Activated naive CD8-positive, alpha-beta T cell treated with anti-CD3 and anti-CD28 coated beads for 36 hours (primary cell): ENCODE measurements at places on chromosomes 13 and 19. TPM values are rescaled to one million over a fixed set of nuclear protein-coding genes. Genes with fewer than 3 reads are reported as not detected.

KLK13 gene
- not detected for total RNA-seq

FAM124A gene
- total RNA-seq: 0.21 TPM

RNF17 gene
- not detected for total RNA-seq

DNA sequence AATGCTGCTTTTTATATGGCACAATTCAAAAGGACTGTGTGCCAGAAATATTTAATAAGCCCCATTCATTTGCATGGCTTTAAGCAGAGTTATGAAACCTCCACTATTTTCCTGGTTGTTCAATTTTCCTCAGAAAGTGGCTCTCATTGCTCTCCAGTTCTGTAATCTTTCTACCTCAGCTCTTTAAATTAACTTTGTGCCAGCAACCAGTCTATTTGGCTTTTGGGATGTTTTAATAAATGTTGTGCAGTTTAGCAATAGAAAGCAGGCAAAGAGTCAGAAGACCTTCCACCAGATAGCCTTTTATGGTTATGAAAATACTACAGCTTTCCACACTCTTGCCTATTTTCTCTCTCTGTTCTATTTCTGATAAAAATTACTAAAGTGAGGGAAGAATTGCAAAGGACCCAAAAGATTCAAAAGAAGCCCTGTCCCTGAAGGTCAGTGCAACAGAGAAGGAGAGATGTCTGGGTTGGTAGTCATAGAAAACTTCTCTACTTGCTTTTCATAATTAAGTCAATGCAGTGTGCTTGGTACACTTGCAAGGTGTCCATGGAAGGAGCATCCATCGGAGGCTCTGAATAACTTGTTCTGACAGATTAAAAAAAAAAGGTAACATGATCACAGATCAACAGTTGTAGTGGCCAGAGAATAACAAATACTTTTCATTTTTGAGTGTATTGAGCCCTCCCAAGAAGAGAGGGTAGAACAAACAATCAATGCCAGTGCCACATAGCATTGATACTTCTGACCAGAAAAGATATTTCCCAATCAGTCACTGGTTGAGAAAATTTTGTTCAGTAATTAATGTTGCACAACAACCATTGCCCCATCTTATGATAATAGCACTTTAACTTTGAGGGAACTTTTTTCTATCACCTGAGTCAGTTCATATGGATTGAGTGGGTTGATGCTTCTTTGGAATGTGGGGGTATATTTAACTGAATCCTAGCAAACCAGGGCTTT is 48.4 kb upstream of the SPRY2 start:
- H3K4me3 ChIP-seq: no peak overlapping the region
- no peak overlapping the region for H3K27ac ChIP-seq
- no peaks in the 10 kb centered on the region for H3K36me3 ChIP-seq
- no peaks in the 10 kb centered on the region for H3K27me3 ChIP-seq
- DNase-seq: no peak

- H3K27ac ChIP-seq: no peak overlapping the region
- H3K27me3 ChIP-seq: peaks cover 68% of the 10 kb centered on the region
- no peak overlapping the region for H3K4me3 ChIP-seq
- H3K36me3 ChIP-seq: no peaks in the 10 kb centered on the region
- peak; percentile 67 for DNase-seq
- H3K4me1 ChIP-seq: peaks cover 15% of the 10 kb centered on the region
Observed at GRCh38 chr19:1747285-1748114, 5.8 kb upstream of the ONECUT3 start.

GRCh38 chr19:56917529-56917928 is 77.0 kb upstream of the PEG3 start:
- H3K4me1 ChIP-seq: no peaks in the 10 kb centered on the region
- DNase-seq: no peak
- H3K36me3 ChIP-seq: peaks cover 2% of the 10 kb centered on the region
- no peak overlapping the region for H3K4me3 ChIP-seq
- no peak overlapping the region for H3K27ac ChIP-seq

DNA sequence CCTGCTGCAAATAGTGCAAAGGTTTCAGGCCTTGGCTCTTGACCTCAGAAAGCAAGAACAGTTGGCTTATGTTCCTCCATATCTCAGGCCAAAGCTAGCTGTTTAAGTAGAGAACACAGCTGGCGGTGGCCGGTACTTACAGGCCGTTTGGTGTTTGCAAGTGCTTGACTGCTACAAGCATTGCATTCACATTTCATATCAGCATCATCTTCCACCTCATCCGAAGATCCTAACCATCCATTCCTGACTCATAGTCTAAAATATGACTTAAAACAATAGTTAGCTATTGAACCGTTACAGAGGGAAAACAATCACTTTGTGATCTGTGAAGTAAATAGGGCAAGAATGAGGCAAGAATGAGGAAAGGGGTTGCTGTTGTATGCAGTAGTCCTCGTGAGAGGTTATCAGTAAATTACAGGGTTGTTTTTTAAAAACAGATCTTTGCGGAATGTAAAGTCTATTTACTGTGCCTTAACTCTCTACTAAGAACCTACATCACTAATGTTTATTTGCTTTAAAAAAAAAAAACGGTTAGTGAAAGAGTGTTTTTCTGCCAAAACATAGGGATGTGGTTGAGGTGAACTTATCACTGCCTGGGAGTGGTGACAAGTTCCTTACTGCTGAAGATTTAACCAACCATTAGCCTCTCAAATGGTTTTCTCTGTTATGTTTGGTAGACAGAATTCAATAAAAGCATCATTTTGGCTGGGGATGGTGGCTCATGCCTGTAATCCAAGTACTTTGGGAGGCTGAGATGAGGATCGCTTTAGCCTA is 21.6 kb upstream of the WDR88 start:
- DNase-seq: no peak
- H3K4me3 ChIP-seq: no peak overlapping the region
- H3K27me3 ChIP-seq: no peaks in the 10 kb centered on the region
- H3K27ac ChIP-seq: no peak overlapping the region
- no peaks in the 10 kb centered on the region for H3K4me1 ChIP-seq
- H3K36me3 ChIP-seq: peaks cover 12% of the 10 kb centered on the region

- DNase-seq: no peak
- H3K4me1 ChIP-seq: peaks cover 8% of the 10 kb centered on the region
- H3K36me3 ChIP-seq: no peaks in the 10 kb centered on the region
- H3K27ac ChIP-seq: no peak overlapping the region
- no peak overlapping the region for H3K4me3 ChIP-seq
Observed at GRCh38 chr19:11194173-11194572, 3.2 kb downstream of the KANK2 start.

- no peak overlapping the region for H3K4me3 ChIP-seq
- no peak for DNase-seq
- no peak overlapping the region for H3K27ac ChIP-seq
- no peaks in the 10 kb centered on the region for H3K27me3 ChIP-seq
- H3K36me3 ChIP-seq: no peaks in the 10 kb centered on the region
Observed at GRCh38 chr13:107422421-107422820, 792.9 kb downstream of the LIG4 start.

- no peak overlapping the region for H3K27ac ChIP-seq
- H3K4me1 ChIP-seq: no peaks in the 10 kb centered on the region
- no peak for DNase-seq
- no peak overlapping the region for H3K4me3 ChIP-seq
- H3K27me3 ChIP-seq: peaks cover 11% of the 10 kb centered on the region
Observed at GRCh38 chr19:55909801-55910200, 22.3 kb downstream of the NLRP13 start.

GRCh38 chr13:75123428-75123827 is 358.5 kb downstream of the TBC1D4 start:
- no peaks in the 10 kb centered on the region for H3K36me3 ChIP-seq
- H3K4me3 ChIP-seq: no peak overlapping the region
- H3K27ac ChIP-seq: no peak overlapping the region
- no peaks in the 10 kb centered on the region for H3K4me1 ChIP-seq
- DNase-seq: no peak
